ENCODE measurements at places on chromosomes 7 and 10.

GRCh38 chr10:102117391-102118159, 2.6 kb downstream of the LDB1 start:
- DNase-seq: peak; percentile 64

DNA sequence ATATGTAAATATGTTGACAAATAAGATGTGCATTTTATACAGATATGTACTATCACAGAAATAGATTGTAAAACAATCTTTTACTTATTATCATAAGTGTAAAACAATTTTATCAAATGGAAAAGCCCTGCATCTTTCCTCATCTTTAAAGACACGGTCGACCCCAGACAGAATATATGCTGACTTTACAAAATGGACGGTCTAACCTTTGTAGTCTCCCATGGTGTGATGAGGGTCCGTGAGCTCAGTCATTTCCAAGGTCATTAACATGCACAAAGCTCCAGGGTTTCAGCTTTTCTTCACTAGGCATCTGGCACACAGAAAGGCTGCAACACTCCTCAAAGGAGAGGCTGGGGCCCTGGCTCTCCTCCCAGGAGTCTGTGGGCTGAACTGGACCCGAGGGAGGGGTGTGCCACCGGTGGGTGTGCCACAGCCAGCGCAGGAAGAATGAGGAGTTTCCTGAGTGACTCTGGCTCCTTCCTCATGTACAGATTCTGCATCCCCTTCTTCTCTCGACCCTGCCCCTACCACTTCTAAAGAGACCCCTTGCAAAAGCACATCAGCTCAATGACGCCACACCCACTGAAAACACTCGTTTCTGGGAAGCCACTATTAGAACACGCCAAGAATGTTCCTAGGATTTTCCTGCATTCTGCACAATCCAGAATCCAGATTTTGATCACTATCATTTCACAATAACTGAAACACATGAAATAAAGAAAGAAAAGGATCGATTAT, 26.2 kb upstream of the ABLIM1 start:
- DNase-seq: peak; percentile 44

DNA sequence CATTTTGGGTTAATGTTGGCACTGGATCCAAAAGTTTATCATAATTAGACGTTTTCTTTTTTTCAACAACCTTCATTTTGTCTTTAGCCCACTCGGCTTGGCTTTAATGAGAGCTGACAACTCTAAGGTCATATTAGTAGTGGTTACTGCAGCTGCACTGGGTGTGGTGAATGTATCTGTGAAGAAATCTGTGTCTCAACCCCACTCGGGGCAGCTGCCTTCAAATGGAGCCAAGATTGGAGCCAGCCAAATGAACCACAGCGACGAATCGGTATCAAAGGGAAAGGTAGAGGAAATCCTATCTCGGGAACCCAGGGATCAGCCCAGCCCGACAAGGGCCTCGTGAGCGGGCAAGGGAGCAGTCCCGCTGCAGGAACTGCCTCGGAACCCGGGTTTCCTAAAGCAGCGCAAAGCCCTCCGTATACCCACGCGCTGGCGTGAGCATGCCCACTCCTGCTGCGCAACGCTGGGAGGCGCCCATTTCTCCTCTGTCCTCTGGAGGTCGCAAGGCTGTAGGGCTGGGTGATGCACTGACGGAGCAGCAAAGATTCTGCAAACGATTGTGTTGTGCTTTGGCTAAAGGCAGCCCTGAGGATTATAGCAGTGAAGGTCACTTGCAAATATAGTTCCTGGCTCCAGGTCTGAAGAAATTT, 98.7 kb upstream of the MBL2 start:
- DNase-seq: no peak

DNA sequence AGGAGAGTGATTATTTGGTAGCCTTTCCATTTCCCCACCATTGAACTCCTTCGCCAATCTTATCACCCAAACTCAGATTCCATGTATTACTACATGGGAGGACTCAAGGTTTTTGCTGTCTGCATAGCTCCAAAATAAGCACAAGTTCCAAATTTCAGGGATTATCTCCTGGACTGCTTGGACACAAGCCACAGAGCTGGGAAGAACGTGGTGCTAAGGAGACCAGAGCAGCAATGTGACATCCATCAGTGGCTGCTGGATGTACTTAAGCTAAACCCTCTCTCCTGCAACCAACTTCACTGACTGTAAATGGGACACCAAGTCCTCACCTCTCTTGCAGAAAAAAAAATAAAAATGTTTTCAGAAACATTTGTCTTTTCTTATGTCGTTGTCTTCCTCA, 56.3 kb downstream of the NRP1 start:
- DNase-seq: no peak

- no peak for DNase-seq
These were observed 15.4 kb downstream of the BBIP1 start for GRCh38 chr10:110903280-110904278.

GRCh38 chr7:108156897-108157605, 26.9 kb upstream of the LAMB4 start:
- DNase-seq: no peak

DNA sequence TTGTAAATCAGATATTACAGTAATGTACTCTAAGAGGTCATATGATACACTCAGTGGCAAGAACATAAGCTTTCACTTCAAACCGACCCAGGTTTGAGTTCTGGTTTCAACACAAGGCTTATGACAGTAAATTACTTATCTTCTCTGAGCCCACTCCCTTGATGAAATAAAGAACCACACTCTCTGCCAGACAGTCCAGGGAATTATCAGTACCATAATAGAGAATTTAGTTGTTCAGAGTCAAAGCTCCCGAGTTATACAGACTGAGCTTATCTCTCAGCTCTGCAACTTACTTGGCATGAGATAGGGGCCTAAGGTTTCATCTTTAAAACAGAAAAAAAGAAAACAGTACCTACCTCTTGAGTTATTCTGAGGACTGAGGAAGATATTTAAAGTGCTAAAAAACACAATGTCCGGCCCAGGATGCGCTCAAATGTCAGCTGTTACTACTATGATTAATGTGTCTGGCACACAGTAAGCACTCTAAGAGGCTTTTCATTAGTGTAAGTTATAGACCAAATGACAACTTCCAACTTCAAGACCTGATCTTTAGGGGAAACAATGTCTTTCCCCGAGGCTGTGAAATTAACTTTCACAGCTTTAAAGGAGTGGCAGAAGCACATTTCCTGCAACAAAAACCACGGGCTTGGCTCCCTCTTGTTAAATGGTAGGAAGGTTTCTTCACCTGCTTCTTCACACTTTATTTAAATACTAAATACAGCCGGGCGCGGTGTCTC, 38.1 kb downstream of the UBE2H start:
- DNase-seq: no peak

DNA sequence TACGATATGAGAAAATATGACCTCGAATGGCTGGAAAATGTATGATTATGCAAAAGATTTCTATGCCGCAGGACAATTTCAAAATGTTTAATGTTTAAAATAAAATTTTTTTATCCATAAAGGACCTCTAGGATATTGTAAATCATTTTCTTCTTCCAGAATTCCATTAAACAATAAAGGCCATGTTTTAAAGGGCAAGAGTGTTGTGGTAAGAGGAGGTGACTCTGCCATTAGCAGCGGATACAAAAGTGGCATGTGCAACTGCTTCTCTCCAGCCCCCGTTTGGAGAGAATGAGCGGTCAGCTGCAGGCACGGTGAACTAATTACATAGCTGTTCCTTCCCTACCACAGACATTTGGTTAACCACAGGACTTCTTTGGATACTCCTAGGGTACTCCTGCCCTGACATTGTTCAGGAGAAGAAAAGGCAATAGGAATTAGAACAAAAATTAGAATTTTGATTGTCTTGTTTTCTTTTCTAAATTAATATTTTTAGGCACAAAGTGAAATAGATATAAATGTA, 63.8 kb downstream of the HBP1 start:
- DNase-seq: no peak

GRCh38 chr10:15718694-15719048, 1.1 kb downstream of the ITGA8 start:
- no peak for DNase-seq

DNA sequence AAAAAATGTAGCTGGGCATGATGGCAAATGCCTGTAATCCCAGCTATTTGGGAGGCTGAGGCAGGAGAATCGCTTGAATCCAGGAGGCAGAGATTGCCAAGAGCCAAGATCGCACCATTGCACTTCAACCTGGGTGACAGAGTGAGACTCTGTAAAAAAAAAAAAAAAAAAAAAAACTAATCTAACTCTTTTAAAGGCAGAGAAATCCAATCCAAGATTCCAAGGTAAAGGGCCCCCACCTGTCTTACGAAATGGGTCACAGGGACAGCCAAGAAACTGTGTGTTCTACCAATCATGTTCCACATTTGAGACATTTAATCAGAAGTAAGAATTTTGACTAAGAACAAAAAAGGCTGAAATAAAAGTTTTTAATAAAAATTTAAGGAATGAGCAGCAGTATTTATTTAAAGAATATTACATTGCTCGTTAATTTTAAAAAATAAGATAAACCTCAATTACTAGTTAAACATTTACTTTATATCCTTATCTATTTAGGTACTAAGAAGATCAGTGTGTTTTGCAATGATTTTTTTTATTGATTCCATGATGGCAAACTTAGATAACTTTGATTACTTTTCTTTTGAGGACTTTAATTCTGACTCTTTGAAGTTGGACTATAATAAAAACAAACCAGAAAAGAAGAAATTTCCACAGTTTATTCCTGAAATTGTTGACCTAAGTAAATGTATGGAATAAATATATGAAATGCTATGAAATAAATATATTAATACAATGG, 6.7 kb upstream of the OAT start:
- no peak for DNase-seq

DNA sequence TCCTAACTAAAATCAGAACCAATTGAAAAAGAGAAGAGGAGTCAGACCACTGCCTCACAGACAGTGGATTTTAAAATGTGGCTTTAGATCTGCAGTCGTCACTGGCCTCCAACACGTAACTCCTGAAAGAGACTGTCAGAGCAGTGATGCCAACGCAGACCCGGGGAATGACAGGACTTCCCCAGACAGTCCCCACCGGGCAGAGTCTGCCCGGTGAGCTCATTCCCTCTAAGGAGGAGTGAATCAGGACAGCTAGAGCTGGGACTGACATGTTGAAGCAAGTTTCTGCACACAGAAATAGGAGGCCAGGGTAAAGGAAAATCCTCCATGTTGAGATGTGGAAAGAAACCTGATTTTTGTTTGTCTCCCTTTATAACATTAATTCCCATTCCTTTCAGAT, 105.0 kb downstream of the TES start:
- no peak for DNase-seq

GRCh38 chr10:90945491-90946070, 24.7 kb upstream of the ANKRD1 start:
- no peak for DNase-seq

GRCh38 chr7:74068378-74069085, 15.1 kb upstream of the LIMK1 start:
- no peak for DNase-seq

DNA sequence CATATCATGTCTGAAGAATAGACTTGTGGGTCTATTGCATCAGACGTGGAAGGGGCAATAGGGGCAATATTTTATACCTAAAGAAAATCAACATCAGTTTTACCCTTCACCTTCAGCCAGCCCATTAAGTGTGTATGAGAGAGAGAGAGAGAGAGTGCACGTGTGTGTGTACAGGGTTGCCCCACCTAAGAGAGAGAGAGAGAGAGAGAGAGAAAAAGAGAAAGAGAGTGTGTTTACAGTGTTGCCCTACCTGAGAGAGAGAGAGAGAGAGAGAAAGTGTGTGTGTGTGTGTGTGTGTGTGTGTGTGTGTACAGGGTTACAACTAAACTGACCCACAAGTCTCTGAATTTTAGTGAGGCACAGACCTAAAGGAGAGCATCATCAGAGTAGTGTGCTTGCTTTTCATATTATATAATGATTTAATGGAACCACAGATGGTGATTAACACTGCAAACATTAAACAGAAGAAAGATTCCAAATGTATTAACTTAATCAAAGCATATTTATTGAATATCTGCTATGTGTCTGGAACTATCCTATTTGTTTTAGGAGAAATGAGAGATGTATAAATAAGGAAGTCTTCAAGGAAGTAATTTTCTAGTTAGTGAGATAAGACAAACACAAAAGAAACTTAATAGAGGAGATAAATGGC, 66.8 kb downstream of the CD36 start:
- DNase-seq: no peak

DNA sequence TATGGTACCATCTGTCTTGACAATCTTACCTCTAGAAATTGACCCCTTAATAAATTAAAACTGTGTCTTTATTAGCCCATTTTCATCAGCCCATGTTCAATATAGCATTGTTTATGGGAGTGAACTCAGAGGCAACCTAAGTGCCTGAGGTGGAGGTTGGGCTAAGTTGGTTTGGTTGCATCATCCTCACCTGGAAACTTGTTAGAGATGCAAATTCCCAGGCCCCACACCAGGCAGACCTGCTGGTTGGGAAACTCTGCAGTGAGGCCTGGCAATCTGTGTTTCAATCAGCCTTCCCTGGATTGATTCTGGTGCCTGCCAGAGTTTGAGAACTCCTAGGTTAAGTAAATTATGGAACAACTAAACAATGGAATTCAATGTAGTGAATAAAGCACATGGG, 9.4 kb upstream of the FAM170B start:
- DNase-seq: no peak

DNA sequence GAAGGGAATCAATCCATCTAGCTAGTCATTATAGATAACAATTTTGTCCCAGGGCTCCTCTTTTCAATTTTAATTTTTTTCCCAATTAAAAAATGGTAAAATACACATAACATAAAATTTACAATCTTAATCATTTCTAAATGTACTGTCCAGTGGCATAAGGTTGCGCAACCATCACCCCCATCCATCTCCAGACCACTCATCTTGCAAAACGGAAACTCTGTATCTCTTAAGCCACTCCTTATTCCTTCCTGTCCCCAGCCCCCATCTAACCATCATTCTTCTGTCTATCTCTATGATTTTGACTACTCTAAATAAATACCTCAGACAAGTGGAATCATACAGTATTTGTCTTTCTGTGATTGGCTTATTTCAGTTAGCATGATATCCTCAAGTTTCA, 46.1 kb upstream of the RAB18 start:
- DNase-seq: no peak

DNA sequence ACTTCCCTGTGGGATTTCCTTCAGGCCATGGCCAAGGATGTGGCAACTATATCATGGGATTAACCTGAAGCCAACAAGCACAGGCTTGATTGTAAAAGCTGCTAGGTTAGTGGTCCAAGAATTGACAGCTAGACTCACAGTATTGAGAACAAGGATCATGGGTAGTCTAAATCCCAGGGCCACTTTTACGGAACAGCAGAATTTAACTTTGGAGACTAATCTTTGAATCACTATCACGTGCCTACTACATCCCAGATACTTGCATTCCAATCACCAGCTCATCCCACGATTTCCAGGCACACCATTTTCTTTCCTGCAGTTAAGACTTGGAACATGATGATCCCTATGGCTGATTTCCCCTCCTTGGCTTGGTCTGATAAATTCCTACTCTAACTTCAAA, 65.6 kb upstream of the ADO start:
- DNase-seq: no peak

DNA sequence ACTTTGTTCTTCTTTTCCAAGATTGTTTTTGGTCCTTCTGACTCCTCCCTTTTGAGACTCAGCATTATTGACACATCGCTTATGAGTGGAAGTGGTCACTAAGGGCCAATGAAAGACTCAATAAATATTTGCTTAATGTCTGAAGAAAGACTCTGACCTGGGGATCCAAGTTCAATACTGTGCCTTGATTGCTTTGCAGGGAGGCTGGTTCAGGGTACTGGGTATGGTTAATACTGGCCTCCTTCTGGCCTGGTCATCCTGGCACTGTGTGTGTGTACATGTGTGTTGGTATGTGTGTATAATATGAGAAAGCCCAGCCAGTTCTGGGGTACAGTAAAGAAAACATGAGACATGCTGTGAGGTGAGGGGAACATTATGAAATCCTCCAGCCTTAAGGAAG, 7.6 kb upstream of the PDZD8 start:
- no peak for DNase-seq
